ENCODE measurements at places on chromosomes 5 and 9.

DNA sequence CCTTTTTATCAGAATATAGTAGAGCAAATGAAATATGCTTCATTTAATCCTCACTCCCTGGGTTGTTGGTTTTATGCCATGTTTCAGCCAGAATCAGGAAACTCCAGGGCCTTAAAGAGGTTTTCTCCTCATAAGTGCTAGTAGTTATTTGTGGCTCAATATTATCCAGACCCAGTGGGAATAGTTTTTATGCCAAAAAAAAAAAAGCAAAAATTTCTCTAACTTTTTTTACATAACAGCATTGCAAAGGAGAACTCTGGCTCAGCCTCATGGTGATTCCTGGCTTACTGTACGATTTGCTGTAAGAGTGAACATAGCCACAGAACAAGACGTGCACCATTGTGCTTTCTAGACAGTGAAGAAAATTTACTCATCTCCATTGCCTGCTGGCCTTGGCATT is 232.5 kb downstream of the PJA2 start:
- DNase-seq = no peak

GRCh38 chr5:112294126-112294525 is 125.0 kb downstream of the EPB41L4A start:
- no peak for DNase-seq

DNA sequence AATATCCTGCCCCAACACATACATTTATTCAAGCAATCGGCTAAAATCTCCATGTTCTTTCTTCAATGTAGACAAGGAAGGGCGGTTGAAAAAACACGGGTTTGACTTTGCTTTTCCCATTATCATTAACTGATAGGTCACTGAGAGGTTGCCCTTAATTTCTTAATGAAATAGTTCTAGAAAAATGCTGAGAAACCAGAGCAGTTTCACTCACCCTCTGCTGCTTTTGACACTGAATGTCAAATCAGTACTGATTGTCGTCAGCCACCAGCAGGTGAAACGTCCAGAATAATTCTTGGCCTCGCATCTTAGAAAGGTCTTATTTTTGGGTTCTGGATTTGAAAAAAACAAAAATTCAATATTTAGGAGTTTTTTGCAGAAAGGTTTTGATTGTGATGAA is 8.1 kb downstream of the IL12B start:
- DNase-seq = no peak

- no peak for DNase-seq
Measured at GRCh38 chr9:120539951-120540350, 40.0 kb downstream of the CDK5RAP2 start.

GRCh38 chr9:4246969-4247368 is 52.9 kb downstream of the GLIS3 start:
- no peak for DNase-seq

GRCh38 chr9:101632611-101633010 is 37.8 kb upstream of the PPP3R2 start:
- no peak for DNase-seq

DNA sequence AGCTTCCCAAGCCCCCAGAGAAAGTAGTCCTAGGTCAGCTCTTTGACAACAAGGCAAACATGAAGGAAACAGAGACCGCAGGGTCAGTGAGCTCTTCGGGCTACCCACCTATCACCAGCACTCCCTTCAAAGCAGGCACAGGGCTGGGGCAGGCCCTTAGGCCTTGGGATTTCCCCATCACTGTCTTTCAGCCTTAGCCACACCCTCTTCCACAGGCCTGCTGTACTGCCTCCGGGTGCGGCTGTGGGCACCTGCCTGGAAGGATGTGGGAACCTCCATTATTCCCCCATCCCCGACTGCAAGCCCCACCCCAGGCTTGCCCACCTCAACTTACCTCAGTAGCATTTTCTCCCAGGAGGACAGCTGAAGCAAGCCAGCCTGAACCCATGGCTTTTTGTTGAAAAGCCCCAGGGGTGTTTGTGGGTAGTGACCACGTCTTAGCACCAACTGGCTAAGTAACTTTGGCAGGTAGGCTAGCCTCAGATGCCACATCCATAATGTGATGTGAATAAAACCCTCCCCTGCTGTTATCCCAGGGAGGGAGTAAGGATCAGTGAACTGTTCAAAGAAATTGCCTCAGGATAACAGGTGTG is 100.2 kb downstream of the PIK3R1 start:
- peak; percentile 34 for DNase-seq

- DNase-seq = peak; percentile 41
Measured at GRCh38 chr5:80054682-80055081, 19.5 kb downstream of the THBS4 start.
